ENCODE measurements at places on chromosomes 2 and 18. TPM values are rescaled to one million over a fixed set of nuclear protein-coding genes. Genes with fewer than 3 reads are reported as not detected.

SNORC gene
- 3.8 TPM for polyA plus RNA-seq

HOXD13 gene
- polyA plus RNA-seq = not detected

MSTN gene
- 3.6 TPM for polyA plus RNA-seq

EVX2 gene
- not detected for polyA plus RNA-seq

TM4SF20 gene
- 0.55 TPM for polyA plus RNA-seq

CBLN2 gene
- 8.2 TPM for polyA plus RNA-seq

SKOR2 gene
- 10.3 TPM for polyA plus RNA-seq

DUSP2 gene
- polyA plus RNA-seq = not detected

RESP18 gene
- polyA plus RNA-seq = 6.5 TPM

HRH4 gene
- not detected for polyA plus RNA-seq

IL36G gene
- not detected for polyA plus RNA-seq

RGPD6 gene
- polyA plus RNA-seq = 17.8 TPM

CTAGE1 gene
- not detected for polyA plus RNA-seq

SIX3 gene
- polyA plus RNA-seq = not detected

EMILIN1 gene
- not detected for polyA plus RNA-seq

TUBA4B gene
- polyA plus RNA-seq = not detected

DSC2 gene
- polyA plus RNA-seq = 0.06 TPM

UGT1A4 gene
- polyA plus RNA-seq = not detected

GPR45 gene
- polyA plus RNA-seq = not detected

TEKT4 gene
- not detected for polyA plus RNA-seq

CIDEA gene
- not detected for polyA plus RNA-seq

FNDC4 gene
- 5.1 TPM for polyA plus RNA-seq

RAMP1 gene
- polyA plus RNA-seq = 38.6 TPM

EMILIN2 gene
- polyA plus RNA-seq = not detected

MARCHF4 gene
- polyA plus RNA-seq = 0.17 TPM

AQP12A gene
- polyA plus RNA-seq = not detected

TMEM200C gene
- 1.1 TPM for polyA plus RNA-seq

SCYGR1 gene
- polyA plus RNA-seq = not detected

MRPL33 gene
- polyA plus RNA-seq = 616 TPM

ATG16L1 gene
- polyA plus RNA-seq = 6.3 TPM

GBX2 gene
- 0.52 TPM for polyA plus RNA-seq

GALNT13 gene
- polyA plus RNA-seq = 17.3 TPM

SPEG gene
- polyA plus RNA-seq = 1.5 TPM
